Left lung (tissue), 14 donors: ENCODE measurements at places on chromosomes 4 and X.
A peak's percentile ranks its signal among the peaks of the same experiment; 100 is the strongest.

DNA sequence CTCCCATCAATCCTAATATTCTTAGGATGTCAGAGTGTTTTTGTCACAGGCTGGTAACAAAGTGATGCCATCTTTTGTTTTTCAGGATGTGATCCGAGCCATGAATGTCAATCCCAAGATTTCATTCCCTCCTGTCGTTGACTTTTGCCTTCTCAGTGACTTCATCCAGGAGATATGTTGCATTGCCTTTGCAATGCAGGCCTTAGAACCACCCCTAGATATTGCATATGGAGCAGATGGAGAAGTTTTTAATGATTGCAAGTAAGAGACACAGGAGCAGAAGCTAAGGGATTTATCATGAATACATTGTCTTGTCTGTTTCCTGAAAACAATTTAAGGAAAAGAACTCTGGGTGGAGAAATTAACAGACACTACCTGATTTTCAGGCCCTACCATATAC is 28.6 kb downstream of the SPATA18 start:
- no peak for DNase-seq

DNA sequence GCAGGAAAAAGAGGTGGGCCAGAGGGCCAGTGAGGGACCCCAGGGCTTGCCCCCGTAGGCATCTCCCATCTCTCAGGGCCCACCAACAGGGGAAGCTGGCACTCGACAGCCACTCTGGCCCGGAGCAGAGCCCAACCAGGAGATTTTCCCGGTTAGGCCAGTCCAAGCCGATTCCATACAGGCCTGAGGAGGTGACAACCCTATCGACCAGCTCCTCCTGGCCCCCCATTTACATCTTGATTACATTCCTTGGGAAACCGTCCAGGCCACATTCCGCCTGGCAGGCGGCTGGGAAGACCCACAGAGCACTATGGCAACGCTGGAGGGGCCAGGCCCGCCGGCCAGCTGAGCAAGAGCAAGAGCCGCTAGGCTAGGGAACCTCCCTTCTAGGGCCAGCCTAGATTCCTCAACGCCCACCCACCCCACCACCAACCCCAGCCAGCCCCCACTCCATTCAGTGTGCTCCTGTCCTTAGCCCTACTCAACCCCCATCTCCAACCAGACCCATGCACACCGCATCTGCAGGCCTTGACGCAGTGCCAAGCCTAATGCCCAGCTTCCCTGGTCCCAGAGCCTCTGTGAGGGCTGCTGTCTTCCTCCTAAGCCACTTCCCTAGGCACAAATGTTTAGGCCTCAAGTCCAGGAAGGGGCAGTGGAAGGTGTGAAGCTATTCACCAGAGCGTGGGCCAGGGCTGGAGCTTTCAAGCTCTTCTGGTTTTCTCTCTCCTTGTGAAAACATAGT is 161.2 kb downstream of the EFNB1 start:
- DNase-seq = no peak

GRCh38 chrX:69615779-69616456 is at the start of gene EDA:
Gene EDA, plus strand, starts transcription at chrX:69616113.
- DNase-seq = peak; percentile 87

GRCh38 chr4:123230061-123230460 is 166.5 kb upstream of the SPRY1 start:
- no peak for DNase-seq

- DNase-seq = no peak
Observed at GRCh38 chrX:132732236-132732635, 226.2 kb downstream of the HS6ST2 start.

- DNase-seq = no peak
Observed at GRCh38 chrX:151177141-151178027, 1.0 kb downstream of the GPR50 start.

DNA sequence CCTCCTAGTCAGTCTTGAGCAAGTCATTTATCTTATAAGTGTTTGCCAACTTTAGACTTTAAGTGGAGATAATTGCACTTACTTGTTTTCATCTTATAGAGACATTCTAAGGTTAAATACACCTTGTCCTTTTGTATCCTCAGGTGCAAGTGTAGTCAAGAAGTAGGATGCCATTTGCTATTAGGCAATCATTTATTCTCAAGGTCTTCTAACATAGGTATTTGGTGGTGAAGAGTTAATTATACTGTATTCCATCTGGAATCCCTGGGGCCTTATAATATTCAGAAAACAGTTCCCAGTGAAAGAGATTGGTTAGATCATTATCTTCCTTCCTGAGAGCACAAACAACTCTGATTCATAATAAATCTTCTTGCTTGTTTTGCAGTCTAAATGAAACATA is 23.7 kb downstream of the SULT1E1 start:
- no peak for DNase-seq
